Stimulated activated CD8-positive, alpha-beta memory T cell treated with anti-CD3 and anti-CD28 coated beads, Interleukin-15, amount 100 ng/mL, for 4 hours (primary cell): ENCODE measurements at places on chromosomes 2 and 18.

GRCh38 chr2:42567806-42568400 is 529 bp upstream of the MTA3 start:
- DNase-seq = no peak

- DNase-seq = no peak
Observed at GRCh38 chr2:128284037-128284441, 34.6 kb downstream of the HS6ST1 start.

DNA sequence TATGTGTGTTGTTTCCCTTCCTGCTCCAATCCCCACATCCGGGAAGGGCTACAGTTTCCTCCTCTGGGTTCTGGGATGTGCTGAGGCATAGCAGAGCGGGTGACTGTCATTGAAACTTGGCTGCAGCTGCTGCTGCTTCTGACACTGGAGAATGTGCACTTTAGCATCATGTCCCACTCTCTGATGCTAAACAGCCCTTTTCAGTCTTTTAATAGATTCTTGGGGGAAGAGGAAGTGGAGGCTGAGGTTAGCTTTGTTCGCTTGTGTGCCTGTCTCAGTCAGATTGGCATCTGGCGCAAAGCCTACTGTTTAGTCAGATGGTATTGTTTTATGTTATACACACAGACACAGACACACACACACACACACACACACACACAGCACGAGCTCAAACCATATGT is 136.5 kb upstream of the RND3 start:
- no peak for DNase-seq

DNA sequence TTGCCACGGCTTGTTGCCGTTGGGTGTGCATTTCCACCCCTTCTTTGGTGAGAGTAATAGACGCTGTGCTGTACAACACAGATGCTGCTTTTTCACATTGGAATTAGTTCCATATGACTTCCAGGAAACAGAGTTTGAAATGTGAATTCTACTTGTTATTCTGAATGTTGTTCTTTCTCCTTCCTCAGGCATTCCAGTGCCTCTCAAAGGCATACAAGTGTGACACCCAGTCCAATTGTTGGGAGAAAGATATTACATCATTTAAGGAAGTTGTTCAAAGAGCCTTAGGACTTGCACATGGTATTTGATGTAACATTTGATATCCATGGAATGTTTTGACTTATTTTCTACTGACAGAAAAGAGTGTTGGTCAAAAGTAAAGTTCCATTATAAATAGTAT is 134.4 kb upstream of the LTBP1 start:
- DNase-seq = no peak

GRCh38 chr2:65782996-65783650 is 350.7 kb upstream of the SPRED2 start:
- no peak for DNase-seq

- DNase-seq = no peak
Observed at GRCh38 chr18:74868461-74868860, 270.8 kb downstream of the ZNF407 start.

GRCh38 chr18:35278969-35279368 is 11.1 kb downstream of the ZSCAN30 start:
- DNase-seq = no peak

DNA sequence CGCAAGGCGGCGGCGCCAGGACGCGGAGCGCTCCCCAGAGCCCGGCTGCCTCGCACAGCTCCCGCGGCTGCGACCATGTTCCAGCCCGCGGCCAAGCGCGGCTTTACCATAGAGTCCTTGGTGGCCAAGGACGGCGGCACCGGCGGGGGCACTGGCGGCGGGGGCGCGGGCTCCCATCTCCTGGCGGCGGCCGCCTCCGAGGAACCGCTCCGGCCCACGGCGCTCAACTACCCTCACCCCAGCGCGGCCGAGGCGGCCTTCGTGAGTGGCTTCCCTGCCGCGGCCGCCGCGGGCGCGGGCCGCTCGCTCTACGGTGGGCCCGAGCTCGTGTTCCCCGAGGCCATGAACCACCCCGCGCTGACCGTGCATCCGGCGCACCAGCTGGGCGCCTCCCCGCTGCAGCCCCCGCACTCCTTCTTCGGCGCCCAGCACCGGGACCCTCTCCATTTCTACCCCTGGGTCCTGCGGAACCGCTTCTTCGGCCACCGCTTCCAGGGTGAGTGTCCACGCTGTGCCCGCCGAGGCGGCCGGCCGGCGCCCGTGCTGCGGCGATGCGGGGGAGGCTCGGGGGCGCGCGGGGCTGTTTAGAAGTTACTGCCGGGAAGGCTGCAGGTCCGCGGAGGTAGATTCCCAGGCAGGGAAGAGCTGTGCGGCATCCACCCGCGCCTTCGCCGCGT is 696 bp downstream of the EMX1 start:
- DNase-seq = no peak

GRCh38 chr2:171480908-171481307 is 41.4 kb upstream of the CYBRD1 start:
- no peak for DNase-seq

- DNase-seq = no peak
Observed at GRCh38 chr2:9751831-9752230, 91.4 kb upstream of the TAF1B start.
